ENCODE measurements at places on chromosomes 4 and X.

DNA sequence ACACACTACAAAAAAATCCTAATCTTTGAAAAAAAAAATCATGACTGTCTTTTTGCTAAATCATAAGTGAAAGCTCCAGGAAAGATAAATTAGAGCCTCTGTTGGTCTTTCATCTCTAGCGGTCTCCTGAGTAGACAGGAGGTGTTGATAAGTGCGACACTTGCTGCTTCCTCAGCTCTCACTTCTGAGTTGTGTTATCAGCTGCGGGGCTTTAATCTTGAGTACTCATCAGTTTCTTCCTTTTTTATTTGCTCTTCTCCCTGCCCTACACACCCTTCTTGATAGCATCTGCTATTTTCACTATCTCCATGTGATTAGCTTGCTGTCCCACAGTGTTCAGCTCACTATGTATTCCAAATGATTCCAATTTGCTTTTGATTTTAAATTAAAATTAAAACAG, 1449.2 kb downstream of the C4orf33 start:
- no peak for DNase-seq

DNA sequence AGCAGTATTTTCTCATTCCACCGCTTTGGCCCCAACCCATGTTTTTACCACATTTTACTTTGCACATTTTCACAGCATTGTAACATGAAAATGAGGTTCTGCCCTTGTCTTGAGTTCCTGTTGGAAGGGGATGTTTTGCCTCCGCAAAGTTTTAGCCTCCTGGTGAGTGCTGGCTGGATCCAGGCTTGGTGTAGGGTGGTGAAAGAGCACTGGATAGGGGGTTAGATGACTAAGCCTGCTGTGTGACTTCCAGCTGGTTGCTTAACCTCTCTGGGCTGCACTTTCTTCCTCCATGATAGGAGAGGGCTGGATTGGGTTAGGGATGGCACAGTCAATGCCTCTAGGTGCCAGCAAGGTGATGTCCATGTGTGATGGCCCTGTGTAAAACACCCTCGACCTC, 28.9 kb downstream of the CYTL1 start:
- DNase-seq, result no peak

DNA sequence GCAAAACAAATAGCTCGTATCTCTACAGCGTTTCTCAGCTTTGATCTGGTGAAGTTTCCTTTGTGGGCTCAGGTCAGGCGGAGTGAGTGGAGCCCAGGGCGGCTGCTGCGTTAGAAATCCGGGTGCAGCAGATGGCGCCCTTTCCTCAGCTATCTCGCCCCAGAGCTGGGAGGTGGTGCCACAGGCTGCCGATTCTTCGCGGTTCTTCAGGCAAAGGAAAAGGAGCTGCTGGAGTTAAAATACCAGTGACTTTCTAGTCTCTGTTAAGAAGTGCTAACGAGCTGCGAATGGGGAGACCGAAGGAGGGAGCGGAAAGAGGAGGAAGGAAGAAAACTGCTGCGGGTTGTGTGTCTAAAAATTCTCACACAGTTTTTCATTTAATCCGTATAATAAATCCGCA, 114.6 kb downstream of the CPE start:
- no peak for DNase-seq

- no peak for DNase-seq
Measured at GRCh38 chr4:56115898-56116297, 167.2 kb downstream of the CEP135 start.

DNA sequence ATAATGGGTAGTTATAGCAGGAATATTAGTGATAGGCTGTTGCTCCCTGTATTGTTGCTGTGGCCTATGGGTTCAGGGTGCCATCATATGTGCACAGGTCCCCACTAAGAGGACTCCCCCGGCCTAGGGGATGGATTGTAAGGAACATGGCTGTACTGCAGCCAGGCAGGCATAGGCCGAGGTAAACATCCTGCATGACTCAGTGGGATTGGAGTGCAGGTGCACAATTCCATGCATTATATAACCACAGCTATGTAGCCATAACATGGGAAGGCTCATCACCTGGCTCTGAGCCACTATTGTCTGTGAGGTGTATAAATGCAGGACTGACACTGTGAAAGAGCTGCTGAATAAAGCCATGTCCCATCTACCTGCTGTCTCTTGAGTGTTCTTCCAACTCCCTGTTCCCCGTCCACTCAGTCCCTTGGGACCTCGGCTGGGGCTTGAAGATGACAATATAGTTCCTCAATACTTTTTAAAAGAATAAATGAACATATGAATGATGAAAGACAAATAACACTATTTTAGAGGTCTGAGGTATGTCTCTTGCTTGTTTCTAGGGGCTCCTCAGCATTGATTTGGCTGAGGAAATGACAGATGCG, 425.2 kb downstream of the IDS start:
- DNase-seq, result no peak

DNA sequence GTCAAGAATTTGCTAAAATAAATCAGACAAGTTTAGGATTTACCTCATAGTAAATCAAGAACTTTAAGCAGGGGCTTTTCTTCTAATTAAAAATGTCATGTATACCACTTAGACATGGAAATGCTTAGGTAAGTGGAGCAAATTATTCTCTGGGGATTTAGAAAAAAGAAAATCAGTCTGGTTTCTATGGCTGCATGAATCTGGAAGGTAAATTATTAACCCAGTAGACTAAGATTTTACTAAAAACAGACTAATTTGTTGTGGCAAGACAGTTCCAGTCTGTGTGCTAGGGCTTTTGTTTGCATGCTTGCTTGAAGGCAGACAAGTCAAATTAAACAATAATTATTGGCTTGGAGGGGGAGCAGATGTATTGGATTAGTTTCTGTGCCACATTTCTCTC, 140.6 kb downstream of the TBL1X start:
- DNase-seq, result no peak

DNA sequence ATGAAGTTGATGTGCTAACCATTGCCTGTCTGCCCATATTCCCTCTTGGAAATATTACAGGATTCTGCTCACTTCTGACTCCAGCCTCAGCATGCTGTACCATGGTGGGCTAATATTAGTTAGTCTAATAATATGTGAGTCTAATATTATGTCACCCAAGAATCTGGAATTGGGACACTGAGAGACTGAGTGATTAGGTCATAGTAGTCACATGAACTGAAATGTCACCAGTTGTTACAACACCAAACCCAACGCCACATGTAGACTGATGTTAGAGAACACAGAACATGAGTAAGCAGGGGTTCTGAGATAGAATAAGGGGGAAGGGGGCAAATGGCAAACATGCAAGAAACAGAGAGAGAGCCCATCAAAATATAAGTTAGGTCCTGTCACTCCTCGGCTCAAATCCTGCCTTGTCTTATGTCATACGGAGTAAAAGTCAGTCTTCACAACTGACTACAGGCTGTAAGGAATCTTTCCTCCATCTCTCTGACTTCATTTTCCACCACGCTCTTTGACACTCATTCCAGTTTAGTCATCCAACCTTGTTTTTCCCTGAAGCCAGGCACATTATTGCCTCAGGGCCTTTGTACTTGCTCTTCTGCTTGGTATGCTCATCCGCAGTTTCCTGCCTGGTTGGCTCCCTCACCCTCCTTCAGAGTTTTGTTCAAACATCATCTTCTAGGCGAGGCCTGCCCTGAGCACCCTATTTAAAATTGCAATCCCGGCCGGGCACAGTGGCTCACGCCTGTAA, 9.6 kb upstream of the SLAIN2 start:
- no peak for DNase-seq

GRCh38 chr4:1402021-1402515, 4.2 kb downstream of the NKX1-1 start:
- no peak for DNase-seq

DNA sequence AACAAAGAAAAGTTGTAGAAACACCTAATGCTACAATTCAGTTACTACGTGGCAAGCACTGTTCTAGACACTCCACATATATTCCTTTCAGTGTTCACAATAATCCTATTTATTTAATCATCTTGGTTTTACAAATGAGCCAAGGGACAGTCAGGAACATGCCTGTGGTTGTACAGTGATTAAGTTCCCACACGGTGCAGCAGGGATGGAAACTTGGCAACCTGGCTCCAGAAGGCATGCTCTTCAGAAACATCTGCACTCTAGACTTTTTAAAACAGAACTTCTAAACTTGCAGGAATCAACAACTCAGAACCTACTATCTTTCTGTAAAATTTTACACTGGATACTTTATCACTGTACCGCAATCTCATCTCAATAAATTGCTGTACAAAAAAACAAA, 32.1 kb downstream of the TAPT1 start:
- no peak for DNase-seq

- no peak for DNase-seq
Measured at GRCh38 chr4:147909225-147909624, 177.3 kb downstream of the ARHGAP10 start.

GRCh38 chr4:24372881-24373280, 211.5 kb downstream of the DHX15 start:
- DNase-seq, result no peak

GRCh38 chr4:2545321-2546013, 9.0 kb downstream of the FAM193A start:
- no peak for DNase-seq

DNA sequence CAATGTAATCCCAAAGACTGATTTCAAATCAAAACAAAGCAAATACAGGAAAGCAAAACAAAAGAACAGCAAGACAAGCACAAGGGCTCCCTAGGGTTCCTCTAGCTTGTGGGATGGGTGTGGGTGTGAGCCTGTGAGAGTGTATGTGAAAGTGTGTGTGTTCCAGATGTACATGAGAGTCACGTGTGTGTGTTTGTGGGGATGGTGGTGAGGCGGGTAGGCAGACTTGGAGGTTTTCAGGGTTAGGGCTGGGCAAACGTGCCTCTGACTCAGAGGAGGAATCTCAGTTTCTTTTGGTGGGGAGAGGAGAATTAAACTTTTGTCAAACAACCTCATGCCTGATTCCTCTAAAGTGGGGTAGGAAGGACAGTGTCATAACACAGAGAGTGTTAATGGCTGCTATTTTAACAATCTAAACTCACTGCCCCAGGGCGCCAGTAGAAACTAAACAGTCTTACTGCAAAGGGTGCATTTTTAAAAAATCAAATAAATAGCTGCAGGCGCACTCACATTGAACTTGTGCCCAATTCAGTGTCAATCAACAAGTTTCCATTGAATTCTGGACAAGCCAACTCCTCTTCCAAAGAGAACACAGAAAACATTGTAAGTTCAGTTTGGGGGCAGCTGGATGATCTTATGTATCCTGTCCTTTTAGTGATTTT, 51.8 kb downstream of the CHRDL1 start:
- DNase-seq, result no peak

DNA sequence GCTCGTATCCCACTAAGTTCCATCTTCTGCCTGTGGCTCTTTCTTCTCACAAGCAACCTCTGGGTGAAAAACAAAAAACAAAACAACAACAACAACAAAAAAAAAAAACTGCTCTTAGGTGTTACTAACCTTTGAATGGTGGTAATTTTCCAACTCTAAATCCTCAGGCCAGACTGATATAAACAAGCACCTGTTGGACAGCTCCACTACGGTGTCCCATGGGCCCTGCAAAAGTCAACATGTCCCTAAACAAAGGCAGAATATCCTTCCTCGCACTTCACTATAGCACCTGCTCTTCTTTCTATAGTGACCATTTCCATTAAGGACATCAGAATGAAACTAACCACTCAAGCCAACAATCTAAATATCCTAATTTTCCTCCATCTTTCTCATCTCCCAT, 54.6 kb upstream of the PARM1 start:
- DNase-seq, result no peak

GRCh38 chr4:14222377-14223029, 595.0 kb upstream of the BOD1L1 start:
- DNase-seq, result no peak

GRCh38 chr4:113094331-113094730, 44.9 kb downstream of the ANK2 start:
- no peak for DNase-seq

DNA sequence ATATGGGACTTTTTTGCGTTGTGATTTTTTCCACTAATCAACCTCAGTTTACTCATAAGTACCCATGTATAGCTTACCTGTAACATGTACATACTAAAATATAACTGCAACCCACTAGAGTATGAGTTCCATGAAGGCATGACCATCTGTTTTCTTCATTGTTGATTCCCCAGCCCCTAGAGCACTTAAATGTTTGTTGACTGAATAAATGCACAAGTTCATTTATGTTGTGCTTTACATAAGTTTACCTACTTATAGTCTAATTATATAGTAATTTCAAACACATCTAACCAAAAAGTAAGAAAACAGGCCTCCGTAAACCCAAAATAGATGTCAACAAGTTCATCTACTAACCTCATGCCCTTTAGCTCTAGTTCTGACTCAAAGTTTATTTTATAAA, 34.7 kb downstream of the DCHS2 start:
- DNase-seq, result no peak

DNA sequence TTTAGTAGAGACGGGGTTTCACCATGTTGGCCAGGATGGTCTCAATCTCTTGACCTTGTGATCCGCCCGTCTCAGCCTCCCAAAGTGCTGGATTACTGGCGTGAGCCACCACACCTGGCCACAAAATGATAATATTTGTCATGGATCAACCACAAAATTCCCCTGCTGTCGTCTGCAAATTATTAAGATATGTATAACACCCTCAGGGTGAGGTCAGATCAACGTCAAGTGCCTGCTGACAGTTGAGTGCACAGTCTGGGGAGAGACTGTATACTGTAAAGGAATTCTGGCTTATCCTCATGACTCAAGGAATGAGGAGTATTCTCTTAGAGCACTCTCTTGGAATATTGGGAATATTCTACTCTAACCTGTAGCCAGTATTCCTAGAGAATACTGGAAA, 11.2 kb downstream of the EPGN start:
- no peak for DNase-seq

GRCh38 chr4:5238173-5238572, 186.9 kb downstream of the STK32B start:
- no peak for DNase-seq

DNA sequence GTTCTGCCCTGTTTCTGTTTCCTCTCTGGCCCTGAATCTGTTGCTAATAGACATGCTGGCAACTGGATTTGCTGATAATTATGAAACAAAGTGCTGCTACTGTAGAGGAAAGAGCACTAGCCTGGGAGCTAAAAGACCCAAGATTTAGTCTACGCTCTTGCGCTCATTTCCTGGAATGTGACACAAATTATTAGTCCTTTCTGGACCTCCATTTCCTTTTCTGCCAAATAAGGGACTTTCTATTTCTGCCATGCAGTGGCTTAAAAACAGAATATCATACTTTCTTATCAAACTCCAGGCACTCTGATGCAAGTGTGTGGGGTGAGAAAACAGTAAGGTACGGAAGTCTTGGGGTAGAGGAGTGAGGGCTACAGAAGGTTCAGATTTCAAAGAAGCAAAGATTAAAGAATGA, 48.3 kb upstream of the GPR174 start:
- DNase-seq, result no peak

DNA sequence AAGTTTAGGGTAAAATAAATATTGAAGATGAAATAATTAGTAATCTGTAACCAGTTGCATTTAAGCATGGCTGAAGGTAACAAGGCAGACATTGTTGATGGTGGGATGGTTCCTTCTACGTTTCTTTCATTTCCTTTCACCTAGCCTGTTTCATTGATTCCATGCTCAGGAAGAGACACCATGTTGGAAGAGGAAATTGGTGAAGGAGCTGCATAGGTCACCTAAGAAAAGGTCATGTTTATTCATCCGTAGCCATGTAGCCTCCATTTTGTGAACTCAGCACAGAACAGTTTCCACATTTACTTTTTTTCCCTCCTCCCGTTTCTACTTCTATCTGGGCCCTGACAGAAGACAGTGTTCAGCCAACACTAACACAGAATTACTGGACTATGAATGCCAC, 3.8 kb downstream of the ADH1B start:
- no peak for DNase-seq

- no peak for DNase-seq
Measured at GRCh38 chrX:55161581-55161980, 58.6 kb upstream of the PAGE5 start.

- DNase-seq, result no peak
Measured at GRCh38 chr4:89379511-89380044, 72.0 kb upstream of the GPRIN3 start.

- no peak for DNase-seq
Measured at GRCh38 chr4:7812231-7812857, 127.3 kb downstream of the AFAP1 start.
